ENCODE measurements at places on chromosomes 5 and 9.

DNA sequence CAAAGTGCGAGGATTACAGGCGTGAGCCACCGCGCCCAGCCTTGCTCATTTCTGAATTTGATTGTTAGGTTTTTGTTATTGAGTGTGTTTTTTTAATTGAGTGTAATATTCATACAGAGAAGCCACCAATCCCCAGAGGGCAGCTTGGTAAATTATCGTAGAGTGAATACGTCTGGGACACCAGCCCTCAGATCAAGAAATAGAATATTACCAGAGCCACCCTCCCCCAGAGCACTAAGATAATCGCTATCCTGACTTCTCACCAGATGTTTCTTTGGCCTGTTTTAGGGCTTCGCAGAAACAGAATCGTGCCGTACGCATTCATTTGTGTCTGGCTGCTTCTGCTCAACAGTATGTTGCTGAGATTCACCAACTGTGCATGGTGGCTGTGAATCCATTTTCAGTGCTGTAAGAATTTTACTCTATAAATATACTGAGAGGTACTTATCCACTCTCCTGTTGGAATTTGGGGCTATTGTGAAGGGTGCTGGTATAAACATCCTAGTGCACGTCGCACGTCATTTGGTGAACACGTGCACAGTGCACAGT is 37.8 kb upstream of the RUFY1 start:
- no peak for DNase-seq

GRCh38 chr5:158810615-158811014 is 289.1 kb downstream of the EBF1 start:
- no peak for DNase-seq

- no peak for DNase-seq
Measured at GRCh38 chr9:132914924-132915323, 29.5 kb downstream of the TSC1 start.

DNA sequence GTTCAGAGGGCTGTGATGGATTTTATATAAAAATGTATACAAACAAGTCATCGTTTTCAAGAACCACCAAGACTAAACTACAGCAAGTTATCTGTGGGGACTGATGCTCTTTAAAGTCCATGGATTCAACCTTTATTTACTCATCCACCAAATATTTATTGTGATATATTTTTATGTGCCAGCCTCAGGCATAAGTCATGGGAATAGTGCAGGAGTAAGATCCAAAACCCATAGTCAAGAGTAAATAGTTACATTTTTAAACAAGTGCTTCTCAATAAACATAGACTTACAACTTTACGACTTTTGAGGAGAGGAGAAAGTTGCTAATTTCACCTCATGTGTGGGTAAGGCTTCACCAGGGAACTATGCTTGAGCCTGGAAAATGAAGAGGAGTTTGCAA is 24.6 kb downstream of the MACIR start:
- no peak for DNase-seq
